ENCODE measurements at places on chromosomes 1 and 21. TPM values are rescaled to one million over a fixed set of nuclear protein-coding genes. Genes with fewer than 3 reads are reported as not detected.

Gene OR10Z1
- total RNA-seq: not detected

Gene CYP4A22
- total RNA-seq: not detected

DNA sequence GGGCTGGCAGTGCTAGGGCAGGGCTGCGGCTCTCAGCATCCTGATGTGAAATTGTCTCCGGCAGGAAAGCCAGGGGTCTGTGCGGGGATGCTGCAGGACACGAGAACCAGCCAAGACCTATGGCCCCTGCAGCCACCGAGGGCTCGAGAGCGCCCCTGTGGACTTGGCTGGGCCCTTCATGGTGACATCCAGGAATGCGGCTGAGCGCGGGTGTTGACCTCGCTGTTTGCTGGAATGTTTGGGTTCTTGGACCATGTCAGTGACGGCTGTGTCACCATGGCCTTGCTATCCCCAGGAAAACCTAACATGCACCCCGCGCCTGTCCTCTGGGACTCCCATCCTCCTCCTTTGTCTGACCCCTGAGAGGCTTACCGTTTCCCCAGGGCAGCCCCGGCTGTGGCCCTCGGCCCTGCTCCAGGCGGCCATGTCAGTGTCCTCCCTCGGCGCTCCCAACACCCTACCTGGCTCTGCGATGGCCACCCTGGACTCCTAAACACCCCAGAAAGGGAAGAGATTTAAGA lies 14.3 kb upstream of the C1orf174 start:
- no peak for DNase-seq

DNA sequence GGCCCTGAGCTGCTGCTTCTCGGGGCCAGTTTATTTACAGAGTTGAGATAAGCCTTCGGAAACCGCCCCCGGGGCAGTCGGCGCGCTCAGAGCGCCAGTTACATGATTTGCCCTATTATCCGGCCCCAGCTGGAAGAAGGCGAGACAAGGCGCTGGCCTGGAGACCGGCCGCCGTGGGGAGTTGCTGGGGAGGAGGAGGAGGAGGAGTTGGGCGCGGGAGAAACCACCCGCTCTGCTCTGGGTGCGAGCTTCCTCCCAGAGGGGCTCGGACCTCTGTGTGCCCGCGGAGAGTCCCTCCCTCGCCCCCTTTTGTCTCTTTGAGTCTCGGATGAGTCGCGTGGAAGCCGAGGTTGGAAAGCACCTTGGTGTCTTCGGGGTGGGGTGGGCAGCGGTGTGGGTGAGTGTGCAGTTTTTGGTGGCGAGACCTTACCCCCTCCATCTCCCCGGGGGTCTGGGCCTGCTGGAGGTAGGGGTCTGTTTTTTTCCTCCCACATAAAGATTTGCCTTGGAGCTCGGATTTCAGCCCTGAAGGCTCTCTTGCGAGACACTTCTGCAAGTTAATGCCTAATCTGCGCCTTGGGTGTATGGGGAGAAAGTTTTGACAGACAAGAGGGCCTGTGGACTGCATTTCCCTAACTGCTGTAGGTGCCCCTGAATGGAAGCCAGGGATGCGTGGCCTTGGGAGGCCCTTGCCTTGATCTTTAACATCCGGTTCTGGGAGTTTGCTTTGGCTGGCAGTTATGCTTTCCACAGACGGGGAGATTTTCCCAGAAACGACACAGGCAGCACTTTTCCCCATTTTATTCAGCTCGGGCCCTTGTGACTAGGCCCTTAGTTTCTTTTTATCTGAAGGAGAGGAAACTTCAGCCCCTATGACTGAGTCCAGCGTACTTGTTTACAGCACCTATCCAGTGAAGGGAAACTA lies 80.0 kb downstream of the NDUFS5 start:
- DNase-seq: peak; percentile 60

Gene AMY1C
- total RNA-seq: not detected

DNA sequence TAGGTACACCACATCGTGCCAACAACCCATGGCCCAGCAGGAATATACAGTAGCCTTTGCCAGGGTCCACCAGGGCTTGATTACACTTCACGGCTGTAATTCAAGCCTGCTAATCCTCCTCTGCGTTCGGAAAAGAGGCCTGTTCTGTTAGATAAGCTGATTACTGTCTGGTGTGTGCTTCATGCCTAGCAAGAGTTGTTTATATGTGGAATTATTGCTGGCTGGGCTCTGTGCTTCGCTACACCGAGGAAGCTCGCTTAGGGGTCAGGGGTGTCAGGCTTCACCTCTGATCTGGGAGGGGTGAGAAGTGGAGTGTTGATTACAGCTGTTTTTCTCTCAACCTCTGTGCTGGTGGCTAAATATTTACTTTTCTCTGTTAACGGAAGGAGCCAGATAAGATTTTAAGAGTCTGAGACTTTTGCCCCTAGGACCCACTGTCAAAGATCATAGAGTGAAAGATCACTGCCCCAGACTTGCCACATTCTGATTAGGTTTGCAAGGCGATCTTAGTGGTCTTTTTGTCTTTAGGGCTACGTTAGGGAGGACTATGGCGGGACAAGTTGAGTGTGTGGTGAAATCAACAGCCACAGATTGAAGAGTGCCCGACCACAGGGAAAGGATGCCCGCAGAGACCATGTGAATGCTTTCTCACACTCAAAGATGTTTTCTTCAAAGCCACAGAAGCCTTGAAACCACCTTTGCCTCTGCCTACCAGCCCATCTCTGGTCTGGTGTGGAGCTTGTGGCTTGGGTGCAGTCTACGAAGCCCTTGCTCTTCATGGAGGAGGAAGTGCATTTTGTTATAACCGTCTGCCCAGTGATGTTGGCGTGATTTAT lies 216.1 kb downstream of the PBX1 start:
- peak; percentile 72 for DNase-seq

DNA sequence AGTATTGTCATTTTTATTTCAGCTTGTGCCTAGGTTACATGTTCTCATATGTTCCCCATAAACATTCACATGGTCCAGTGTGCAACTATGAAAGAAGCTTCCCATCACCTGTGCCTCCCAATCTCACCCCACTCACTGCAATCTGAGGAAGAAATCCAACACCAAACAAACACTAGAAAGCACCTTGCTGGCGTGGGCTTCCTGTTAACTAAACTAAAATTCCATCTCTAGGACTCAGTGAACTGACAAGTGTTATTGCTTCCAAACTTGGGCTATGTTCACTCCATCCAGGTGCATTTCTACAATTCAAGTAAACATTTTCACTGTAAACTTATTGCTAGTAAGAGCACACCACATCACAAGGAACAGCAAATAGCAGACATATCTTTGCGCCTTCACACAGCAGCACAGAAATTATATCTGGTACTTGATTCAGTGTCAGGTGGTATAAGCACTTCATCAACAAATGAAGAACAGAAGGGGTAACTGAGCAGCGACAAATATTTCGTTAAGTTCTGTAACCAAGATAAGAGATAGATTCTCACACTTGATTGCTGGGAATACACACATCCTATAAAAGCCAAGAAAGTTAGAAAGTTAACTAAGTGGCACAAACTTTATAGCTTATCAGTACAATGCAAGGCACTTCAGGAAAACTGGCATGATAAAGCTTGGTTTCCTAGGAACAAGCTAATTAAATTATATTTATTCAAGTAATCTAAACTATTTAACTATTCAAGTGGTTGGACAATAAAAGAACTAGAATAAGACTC lies 8.9 kb upstream of the KCNJ15 start:
- no peak for DNase-seq

Gene SEMA4A
- 11.6 TPM for total RNA-seq

DNA sequence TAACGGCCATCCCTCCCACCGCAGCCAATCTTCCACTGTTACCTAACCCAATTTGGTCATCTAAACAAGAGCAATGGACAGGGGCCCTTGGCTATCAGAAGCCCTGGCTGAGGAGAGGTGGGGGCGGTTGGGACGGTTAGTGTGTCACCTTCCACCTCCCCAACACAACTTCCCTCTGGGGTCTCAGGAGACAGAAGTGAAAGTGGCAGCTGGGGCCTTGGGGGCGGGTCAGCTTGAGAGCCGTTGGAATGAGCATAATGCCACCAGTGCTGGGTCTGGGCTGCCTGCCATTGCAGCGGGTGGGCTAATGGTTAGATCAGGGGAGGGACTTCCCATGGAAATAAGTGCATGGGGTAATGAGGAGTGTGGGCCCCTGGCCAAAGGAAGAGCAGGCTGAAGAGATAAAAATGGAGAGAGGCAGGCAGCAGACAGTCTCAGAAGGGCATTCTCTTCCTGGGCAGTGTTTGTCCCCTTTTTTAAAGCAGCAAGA lies 7.9 kb downstream of the MEF2D start:
- DNase-seq: peak; percentile 57

DNA sequence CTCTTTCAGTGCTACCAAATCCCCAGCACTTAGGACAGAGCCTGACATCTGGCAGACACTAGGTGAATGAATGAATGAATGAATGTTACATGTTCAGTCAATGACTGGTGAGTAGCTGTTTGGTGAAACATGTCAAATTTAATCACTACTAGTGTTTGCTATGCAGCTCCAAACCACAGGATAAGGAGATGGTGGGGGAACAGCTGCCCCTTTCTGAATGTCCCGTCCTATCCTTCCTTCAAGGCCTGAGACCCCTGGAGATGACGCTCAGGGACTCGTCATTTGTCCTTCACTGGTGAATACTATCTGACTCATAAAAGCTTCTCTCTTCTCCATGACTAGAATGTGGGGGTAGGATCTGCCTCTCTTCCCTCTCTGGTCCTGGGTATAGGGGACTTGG lies 175.4 kb downstream of the HIVEP3 start:
- no peak for DNase-seq

DNA sequence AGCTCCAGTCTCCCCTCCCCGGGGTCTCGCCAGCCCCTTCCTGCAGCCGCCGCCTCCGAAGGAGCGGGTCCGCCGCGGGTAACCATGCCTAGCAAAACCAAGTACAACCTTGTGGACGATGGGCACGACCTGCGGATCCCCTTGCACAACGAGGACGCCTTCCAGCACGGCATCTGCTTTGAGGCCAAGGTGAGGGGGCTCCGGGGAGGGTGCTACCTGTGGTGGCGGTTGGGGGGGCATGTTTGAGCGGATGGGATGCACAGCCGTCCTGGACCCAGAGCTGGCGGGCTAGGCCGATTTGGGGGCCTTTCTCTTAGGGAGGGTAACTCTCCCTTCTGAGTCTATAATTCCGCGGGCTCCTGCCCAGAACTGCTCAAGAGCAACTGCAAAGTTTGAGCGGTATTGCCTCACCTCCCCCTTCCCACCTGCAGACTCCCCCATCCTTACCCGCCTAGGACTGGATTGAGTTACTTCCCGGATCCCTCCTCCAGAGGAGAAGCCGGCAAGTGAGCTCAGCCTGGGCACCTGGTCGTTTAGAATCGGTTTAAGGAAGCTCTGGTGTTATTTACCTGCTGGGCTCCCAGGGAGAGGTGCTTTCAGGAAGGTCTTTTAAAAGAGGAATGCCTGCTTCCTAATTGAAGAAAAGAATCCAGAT lies 730 bp downstream of the NOS1AP start:
- DNase-seq: peak; percentile 42

GRCh38 chr1:28591708-28592320 lies at the start of gene RAB42:
Gene RAB42 (plus strand): TSS chr1:28592265. CDS start chr1:28592512, 247 bp downstream.
- DNase-seq: peak; percentile 36

GRCh38 chr1:200890818-200891773 lies 3.6 kb upstream of the INAVA start:
- peak; percentile 86 for DNase-seq

GRCh38 chr1:8404460-8405370 lies 86.8 kb downstream of the SLC45A1 start:
- no peak for DNase-seq

DNA sequence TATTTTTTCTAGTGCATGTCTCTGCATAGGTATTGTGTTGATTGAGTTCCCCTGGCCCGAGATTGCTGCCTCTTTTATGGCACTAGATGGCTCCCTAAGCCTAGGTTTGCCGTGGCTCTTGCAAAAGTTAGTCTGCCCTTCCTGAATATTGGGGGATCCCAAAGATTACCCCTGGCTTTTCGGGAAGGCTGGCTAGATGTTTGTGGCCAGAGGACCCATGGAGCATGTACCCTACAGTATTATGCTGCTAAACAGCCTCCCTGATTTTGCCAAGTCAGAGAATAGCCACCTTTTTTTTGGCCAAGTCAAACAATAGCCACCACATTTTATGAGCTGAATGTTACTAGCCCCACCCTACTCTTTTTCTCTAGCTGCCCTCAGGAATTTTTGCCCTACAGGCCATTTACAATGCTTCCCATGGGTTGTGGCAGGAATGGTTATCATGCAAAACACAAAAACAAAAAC lies 343.2 kb downstream of the OLFM3 start:
- no peak for DNase-seq

Gene LMX1A
- total RNA-seq: not detected
